ENCODE measurements at places on chromosomes 13 and 19.

DNA sequence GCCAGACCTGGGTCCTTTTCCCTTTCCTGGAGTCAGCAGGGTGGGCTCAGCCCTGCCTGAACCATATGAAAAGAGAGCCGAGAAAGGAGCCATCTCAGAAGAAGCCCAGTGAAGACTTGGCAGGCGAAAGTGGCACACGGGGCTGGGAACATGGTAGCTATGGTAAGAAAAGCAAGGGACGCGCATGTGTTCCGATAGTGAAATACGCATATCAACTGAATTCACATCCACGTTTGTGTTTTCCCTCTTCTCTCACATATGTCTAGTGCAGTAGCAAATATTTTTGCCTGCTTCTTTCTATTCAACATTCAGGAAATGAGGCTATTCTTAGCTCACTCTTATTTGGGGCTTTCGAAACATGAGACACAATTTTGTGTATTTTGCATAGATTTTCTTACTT, 54.1 kb upstream of the PEG3 start:
- DNase-seq, result no peak

- no peak for DNase-seq
Measured at GRCh38 chr19:1566392-1567115, 1.6 kb downstream of the MEX3D start.

GRCh38 chr19:48498595-48499311, 12.9 kb downstream of the LMTK3 start:
- DNase-seq, result no peak

- DNase-seq, result no peak
Measured at GRCh38 chr19:4455719-4456475, 1.7 kb downstream of the UBXN6 start.

DNA sequence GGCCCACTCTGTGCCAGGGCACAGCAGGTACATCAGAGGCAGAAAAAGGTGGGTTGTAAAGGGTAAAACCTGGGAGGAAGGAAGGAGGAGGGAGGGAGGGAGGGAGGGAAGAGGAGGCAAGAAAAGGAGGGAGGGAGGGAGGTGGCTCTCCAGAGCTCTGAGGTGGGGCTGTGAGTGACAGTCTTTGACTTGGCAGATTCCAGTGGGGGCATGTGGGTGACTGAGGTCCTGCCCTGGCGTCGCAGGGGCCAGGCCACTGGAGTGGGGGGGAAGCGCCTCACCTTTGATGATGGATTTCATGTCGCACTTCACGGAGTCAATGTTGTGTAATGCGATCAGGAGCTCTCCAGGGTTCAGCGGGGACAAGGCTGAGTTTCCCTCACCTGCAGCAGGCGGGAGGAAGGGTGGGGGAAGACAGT, 6.0 kb upstream of the RSPH6A start:
- no peak for DNase-seq

GRCh38 chr13:98344392-98344791, 167.3 kb upstream of the RNF113B start:
- DNase-seq, result no peak

GRCh38 chr13:107842562-107843180, 372.7 kb downstream of the LIG4 start:
- no peak for DNase-seq

DNA sequence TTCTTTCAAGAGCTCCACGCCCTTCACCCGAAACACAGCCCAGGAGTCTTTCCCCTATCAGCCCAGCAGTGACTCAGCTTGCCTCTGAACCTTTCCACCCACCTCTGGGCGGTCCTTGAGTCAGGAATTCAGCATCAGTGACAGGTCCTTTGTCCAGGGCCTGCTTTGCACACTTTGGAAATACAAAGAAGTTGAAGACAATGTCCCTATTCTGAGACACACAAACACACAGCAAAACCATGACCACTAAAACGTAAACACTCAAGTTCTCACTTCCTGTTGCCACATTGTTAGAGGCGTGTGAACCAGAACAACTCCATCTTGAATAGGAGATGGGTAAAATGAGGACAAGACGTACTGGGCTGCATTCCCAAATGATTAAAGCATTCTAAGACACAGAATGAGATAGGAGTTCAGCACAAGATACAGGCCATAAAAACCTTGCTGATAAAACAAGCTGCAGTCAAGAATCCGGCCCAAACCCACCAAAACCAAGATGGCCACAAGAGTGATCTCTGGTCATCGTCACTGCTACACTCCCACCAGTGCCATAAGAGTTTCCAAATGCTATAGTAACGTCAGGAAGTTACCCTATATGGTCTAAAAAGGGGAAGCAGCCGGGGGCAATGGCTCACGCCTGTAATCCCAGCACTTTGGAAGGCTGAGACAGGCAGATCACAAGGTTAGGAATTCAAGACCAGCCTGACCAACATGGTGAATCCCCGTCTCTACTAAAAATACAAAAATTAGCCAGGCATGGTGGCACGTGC, 49.2 kb upstream of the ATP12A start:
- DNase-seq, result no peak

DNA sequence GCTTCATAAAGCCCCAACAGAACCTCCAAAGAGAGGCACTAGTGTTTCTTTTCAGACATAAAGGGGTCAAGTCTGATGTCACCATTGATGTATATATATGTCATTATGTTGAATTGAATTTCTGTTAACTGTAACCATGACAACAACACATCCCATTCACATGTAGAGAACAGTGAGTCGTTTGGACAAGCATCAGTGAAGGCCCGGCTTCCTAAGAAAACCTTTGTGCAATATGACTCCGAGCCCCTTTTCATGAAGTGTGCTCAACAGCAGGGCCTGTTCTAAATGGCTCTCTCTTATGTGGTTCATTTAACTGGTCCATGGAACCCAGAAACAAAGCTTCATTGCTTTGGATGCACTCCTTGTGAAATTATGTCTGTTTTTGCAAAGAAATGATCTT, 67.2 kb upstream of the UBL3 start:
- no peak for DNase-seq

DNA sequence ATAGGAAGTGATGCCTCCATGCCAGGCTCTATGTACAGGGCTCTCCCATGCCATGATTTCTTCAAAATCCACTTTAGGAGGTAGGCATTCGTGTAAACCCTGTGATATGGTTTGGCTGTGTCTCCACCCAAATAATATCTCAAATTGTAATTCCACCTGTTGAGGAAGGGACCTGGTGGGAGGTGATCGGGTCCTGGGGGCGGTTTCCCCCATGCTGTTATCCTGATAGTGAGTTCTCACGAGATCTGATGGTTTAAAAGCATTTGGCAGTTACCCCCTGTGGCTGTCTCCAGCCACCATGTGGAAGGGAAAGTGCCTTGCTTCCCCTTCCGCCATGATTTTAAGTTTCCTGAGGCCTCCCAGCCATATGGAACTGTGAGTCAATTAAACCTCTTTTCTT, 8.1 kb downstream of the SARS2 start:
- DNase-seq, result no peak

- DNase-seq, result no peak
Measured at GRCh38 chr13:72303941-72304746, 423.3 kb downstream of the MZT1 start.

- no peak for DNase-seq
Measured at GRCh38 chr13:73879346-73880015, 254.7 kb downstream of the KLF12 start.

DNA sequence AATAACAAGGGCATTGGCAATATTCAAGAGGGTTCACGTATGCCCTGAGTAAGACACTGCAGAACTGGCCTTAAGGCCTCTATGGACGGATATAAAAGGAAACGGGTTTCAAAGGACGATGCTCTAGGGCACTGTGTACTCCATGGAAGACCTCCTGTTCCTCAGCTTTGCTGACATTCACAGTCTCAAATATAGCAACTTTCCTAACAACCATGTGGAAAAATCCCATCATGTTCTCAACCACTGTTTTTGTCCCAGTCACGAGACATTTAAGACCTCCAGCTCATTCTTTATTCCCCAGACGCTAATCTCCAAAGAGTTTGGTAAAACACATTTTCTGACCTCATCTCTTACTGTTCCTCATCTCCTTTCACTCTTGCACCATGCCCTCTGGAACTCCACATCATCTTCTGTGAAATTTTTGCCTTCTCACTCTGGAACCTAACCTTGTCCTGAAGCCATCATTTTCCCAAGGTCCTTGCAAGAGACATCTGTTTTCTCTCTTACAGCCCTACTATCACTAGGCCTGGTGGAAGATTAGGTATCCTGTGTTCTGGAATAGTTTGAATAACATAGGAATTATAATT, 37.6 kb downstream of the SPRY2 start:
- DNase-seq, result no peak

DNA sequence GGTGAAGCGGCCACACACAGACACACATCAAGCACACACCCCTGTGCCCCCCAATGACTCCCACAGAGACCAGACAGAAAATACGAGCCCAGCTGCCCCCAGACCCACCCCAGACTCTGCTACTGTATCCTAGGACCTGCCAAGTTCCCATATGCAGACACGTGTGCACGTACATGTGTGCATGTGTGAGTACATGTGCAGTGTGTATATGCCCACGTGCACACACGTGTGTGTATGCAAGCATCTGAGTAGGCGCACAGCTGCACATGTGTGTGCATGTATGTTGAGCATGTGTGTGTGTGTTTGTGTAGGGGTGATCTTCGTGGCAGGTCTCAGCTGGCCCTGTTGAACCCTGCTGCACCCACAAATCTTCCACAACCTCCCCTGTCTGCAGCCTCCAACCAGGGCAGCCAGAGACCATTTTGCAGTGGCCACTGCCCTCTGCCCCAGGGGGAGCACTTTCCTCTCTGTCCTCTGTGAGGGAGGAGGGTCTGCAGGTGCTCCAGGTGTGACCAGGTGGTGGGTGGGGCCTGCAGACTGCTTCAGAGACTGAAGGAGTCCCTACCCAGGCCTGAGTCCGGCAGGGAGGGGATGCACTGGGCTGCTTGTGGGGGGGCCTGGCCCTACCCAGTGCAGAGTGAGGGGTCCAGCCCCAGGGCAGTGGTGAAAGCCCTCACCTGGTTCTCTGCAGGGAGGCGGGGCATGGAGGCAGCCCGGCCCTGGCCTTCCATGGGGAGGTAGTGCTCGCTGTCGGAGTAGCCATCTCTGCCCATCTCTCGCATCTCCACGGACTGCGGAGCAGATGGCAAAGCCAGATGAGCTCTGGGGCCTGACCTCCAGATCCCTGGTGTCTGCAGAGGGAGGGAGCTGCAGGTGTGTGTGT, 61.5 kb downstream of the IER2 start:
- DNase-seq, result no peak

GRCh38 chr13:86856991-86857390, 814.2 kb upstream of the SLITRK5 start:
- no peak for DNase-seq

DNA sequence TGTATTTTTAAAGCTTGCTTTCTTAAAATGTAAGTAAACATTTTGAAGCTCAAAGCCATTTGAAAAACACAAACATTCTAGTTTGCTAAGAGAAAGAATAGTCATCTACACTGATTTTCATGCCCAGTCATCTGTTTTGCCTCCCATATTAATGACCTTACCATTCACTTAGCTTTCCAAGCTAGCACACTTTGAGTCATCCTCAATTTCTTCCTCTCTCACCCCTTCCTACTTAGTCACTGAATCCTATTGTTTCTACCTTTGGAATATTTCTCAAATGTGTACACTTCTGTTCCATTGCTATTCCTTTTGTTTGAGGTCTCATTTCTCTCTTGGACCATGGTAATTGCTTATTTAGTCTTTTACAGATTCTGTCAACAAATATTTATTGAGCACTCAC, 7.3 kb upstream of the HS6ST3 start:
- DNase-seq, result no peak

DNA sequence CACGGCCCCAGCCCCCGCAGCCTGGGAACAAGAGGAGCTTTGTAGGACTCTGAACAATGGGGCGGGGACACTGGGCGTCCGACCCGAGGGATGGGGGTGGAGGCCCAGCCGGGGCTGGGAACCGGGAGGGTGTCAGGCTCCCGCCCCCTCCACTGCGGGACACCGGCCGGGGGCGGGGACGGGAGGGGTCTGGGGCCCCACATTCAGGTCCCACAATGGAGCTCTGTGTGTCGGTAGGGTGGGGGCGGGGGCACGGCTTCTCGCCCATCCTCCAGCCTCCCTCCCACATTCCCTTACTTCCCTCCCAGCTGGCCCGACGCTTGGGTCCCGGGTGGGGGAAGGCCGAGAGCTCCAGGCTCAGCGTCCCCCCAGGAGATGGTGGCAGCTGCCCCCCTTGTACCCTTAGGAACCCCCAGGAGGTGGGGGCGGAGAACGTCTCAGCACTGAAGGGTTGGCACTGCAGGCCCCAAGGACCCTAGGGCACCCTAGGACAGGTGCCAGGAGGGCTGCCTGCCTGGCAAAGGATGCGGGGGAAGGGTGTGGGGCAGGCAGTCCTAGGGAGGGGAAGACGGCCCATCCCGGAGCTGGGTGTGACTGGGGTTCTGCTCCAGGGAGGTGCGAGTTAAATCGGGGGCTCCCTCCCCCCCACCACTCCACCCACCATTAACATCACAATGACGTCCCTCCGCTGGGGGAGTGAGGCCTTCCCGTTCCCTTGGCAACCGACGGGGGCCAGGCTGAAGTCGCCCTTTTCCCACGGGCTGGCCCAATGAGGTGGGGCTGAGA, 5.3 kb downstream of the TTYH1 start:
- no peak for DNase-seq

- DNase-seq, result no peak
Measured at GRCh38 chr13:67013709-67014108, 216.4 kb downstream of the PCDH9 start.

DNA sequence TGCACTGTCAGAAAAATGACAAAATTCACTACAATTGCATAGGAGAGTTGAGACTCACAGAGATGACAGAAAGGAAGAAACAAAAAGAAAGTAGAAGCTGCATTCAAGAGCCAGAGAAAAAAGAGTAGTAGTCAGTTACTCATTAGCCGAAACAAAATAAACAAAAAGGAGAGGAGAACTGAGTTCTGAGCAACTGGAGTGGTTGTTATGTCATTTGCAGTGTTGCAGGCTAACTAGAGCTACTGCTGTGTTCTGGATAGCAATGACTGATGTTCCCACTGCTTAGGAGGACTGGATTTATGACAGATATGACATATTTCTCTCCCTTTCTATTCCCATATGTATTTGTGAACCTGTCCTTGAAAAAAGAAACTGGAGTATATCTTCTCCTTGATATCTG, 482.6 kb downstream of the RFC3 start:
- no peak for DNase-seq

- DNase-seq, result no peak
Measured at GRCh38 chr13:18943273-18943672, 238.4 kb downstream of the TUBA3C start.

- DNase-seq, result no peak
Measured at GRCh38 chr13:20826843-20827560, 53.2 kb upstream of the EEF1AKMT1 start.

GRCh38 chr19:30403203-30403985, 31.2 kb downstream of the ZNF536 start:
- no peak for DNase-seq

DNA sequence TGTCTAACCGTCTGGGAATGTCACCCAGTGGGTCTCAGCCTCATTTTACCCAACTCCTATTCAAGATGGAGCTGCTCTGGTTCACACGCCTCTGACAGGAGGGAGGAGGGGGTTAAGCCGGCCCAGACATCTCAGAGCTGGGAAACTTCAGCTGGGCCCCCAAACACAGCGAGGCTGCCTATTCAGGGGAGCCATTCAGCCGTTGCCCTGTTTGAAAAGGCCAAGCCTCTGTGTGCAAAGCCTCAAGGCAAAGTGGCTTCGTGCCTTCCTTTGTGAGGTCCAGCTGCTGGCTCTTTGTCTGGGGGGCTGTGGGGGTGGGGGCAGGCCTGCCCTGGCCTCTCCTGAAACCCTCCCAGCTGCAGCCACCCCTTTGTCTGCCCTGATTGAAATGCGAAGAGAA, 147.4 kb downstream of the PTPRS start:
- DNase-seq, result no peak

GRCh38 chr19:50567882-50568727, at the start of gene LRRC4B:
Gene LRRC4B, minus strand, starts transcription at chr19:50568435. Its CDS starts 19,597 bp downstream, at chr19:50548838.
- no peak for DNase-seq

GRCh38 chr19:49475995-49476880, 2.2 kb downstream of the FLT3LG start:
- peak; percentile 39 for DNase-seq

Measured in effector memory CD4-positive, alpha-beta T cell (primary cell).